HEK293T (cell line): ENCODE measurements at places on chromosomes 6 and 20.

DNA sequence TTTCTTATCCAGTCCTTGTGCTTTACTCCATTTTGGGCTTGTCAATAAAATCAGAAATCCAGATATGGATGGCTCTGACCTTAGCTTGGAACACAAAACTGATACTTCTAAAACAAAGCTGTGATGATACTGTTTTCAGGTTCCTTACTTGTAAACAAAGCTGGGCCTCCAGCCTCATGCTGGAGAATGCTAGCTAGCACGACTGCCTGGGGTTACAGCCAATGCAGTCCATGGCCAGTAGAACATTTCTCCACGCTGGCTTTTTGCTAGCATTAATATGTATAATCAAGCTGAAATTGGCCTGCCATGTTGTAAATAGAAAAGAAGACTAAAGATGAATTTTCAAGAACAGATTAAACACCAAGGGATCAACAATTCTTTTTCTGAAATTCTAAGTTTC lies 63.9 kb downstream of the MTHFD1L start:
- no peak for DNase-seq

DNA sequence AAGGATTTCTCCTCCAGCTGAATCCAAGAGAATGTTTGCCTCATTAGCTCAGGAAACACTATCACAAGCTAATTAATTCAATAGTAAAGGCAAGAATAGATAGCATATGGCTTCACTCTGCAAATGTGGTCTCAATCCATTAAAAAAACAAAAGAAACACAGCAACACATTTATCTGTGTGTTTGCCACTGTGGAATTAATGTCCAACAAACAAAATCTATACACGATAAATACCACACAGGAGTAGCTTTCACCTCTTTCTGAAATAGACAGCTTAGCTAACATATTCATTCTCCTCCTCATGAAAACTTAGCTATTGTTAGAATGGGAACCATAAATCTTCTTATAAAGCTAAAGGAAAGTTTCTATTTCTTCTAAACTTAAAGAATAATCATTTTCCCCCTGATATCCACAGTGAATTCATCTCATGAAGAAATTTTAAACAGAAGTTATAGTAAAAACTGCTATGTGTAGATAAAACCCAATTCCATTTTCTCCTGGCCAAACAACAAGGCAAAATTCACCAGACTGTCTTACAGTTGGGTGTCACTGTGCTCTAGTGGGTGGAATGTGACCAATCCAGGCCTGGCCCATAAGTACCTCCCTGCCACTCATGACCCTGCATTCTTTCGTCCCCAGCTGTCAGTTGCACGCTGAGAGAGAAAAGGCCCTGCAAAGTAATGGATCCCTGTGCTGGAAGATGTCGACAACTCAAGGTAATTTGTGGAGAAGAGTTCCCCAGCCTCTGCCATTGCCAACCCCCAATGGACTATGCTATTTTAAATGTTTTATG lies 92.9 kb upstream of the NRSN1 start:
- no peak for DNase-seq

DNA sequence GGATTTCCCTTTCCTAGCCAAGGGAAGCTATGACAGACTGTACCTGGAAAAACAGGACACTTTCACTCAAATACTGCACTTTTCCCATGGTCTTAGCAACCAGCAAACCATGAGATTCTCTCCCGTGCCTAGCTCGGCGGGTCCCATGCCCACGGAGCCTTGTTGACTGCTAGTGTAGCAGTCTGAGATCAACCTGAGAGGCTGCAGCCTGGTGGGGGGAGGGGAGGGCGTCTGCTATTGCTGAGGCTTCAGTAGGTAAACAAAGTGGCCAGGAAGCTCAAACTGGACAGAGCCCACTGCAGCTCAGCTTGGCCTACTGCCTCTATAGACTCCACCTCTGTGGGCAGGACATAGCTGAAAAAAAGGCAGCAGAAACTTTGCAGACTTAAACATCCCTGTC lies 61.8 kb downstream of the EPM2A start:
- no peak for DNase-seq

GRCh38 chr20:5642155-5642981 lies 107.8 kb upstream of the SHLD1 start:
- no peak for DNase-seq

GRCh38 chr6:64815718-64816117 lies 891.3 kb downstream of the EYS start:
- DNase-seq, result no peak
